ENCODE measurements at places on chromosomes 2 and 18.

GRCh38 chr2:47078541-47079482, 76.3 kb downstream of the STPG4 start:
- DNase-seq, result no peak

GRCh38 chr2:229137639-229138038, 133.4 kb downstream of the PID1 start:
- no peak for DNase-seq

- DNase-seq, result no peak
Observed at GRCh38 chr18:35822413-35822812, 150.1 kb upstream of the RMP24 start.

DNA sequence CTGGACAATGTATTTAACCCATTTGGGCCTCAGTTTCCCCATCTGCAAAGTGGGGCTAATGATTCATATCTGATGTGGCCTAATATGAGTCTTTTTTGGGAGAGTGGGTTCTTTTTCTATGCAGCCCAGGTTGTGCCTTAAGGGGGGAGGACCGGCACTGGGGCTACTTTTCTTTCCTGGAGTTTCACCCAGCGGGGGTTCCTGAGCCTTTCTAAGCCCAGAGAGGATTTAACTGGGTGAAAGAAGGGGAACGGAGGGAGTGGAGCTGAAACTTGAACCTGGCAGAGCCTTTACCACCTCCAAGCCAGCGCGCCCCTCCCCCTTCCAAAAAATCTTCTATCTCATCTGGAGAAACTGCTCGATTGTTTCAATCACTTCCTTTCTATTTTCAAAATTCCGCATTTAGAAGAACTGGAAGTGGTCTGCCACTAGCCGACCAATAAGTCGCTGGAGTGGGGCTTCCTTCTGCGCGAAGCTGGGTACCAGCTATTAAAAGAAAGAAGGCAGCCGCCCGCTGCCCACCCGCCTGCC, 205.0 kb upstream of the SMAD2 start:
- no peak for DNase-seq

- no peak for DNase-seq
Observed at GRCh38 chr2:33372940-33373553, 103.4 kb upstream of the RASGRP3 start.

DNA sequence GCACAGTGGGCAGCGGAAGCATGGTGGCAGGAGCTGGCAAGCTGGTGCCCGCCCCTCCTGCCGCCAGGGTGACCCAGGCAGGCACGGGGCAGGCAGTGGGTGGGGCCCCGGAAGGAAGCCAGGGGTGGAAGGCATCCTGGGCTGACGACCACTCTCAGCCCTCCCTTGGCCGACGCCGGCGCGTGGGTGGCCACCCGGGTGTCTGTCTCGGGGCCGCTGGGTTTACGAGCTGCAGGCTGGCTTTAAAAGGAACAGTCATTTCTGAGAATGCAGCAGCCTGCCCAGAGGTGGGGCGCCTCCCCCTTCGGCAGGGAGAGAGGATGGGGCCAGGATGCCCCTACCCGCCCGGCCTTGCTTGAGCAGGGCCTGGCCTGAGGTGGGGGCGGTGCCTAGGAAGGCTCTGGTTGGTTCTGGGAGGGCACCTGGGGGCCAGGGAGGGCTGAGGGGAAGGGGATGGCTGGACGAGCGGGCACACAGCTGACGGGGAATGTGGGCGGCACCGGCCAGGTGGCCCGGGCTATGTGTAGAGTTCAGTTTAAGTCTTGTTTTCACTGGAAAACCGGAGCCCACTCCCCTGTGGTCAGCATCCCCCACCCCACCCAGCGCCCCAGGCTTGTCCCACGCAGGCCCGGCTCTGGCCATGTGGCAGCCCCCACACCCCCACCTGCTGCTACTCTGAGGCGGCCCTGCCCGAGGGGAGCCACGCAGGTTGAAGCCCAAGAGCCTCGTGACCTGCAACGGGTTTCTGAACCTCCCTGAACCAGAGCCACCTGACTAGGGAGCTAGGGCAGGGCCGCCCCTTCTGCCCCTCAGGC, 6.3 kb downstream of the BOK start:
- DNase-seq, result no peak

GRCh38 chr2:240556553-240557100, 1.2 kb downstream of the ANKMY1 start:
- no peak for DNase-seq

GRCh38 chr2:208358758-208359631, 47.6 kb upstream of the PTH2R start:
- no peak for DNase-seq

GRCh38 chr2:42009657-42010580, 37.9 kb upstream of the PKDCC start:
- no peak for DNase-seq

- DNase-seq, result no peak
Observed at GRCh38 chr18:57436191-57436964, 1.2 kb downstream of the ONECUT2 start.

- no peak for DNase-seq
Observed at GRCh38 chr2:119366161-119366648, 429 bp downstream of the C2orf76 start.

GRCh38 chr2:106306387-106306786, 112.3 kb upstream of the UXS1 start:
- no peak for DNase-seq

DNA sequence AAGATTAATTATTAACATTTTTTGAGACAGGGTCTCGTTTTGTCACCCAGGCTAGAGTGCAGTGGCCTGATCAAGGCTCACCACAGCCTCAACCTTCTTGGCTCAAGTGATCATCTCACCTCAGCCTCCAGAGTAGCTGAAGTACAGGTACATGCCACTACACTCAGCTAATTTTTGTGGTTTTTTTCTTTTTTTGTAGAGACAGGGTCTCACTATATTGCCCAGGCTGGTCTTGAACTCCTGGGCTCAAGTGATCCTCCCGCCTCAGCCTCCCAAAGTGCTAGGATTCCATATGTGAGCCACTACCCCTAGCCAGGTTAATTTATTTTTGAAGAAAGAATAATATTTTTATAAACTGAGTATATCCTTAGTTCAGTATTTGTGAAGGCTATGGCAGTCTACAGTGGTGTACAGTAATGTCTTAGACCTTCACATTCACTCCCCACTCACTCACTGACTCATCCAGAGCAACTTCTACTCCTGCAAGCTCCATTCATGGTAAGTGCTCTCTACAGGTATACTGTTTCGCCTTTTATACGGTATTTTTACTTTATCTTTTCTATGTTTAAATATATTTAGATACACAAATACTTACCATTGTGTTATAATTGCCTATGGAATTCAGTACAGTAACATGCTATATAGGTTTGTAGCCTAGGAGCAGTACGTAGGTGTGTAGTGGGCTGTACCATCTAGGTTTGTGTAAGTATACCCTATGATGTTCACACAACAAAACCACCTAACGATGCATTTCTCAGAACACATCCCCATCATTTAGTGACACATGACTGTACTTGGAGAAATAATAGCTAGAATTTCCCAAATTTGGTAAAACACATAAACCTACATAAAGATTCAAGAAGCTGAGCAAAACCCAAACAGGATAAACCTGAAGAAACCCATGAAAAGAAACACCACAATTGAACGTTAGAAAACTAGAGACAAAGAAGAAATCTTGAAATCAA, 38.6 kb downstream of the MGAT4A start:
- DNase-seq, result no peak

DNA sequence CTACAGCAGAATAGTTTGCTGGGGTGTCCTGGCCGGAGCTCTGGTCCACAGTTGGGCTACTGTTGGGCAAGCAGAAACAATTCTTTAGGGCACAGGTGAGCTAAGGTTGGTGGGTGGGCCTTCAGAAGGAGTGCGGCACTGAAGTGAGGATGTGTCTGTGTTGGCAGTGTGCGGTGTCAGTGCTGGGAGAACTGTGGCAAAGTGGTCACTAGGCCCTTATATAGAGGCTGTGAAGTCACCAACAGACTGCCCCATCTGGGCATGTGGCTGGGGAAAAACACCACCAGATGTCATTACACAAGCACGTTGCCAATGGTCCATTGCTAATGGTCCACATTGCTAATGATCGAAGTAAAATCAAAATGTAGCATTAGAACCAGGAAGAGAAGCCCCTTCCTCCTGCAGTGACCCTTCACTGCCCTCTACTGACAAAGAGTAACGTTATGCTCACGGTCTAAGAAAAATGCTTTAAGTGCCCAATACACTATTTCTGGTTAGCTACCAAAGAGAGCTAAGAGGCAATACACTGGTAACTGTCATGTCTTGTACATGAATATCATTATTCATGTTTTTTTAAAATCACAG, 21.3 kb downstream of the SCN1A start:
- no peak for DNase-seq

GRCh38 chr2:6412533-6413091, 453.1 kb downstream of the CMPK2 start:
- DNase-seq, result no peak

DNA sequence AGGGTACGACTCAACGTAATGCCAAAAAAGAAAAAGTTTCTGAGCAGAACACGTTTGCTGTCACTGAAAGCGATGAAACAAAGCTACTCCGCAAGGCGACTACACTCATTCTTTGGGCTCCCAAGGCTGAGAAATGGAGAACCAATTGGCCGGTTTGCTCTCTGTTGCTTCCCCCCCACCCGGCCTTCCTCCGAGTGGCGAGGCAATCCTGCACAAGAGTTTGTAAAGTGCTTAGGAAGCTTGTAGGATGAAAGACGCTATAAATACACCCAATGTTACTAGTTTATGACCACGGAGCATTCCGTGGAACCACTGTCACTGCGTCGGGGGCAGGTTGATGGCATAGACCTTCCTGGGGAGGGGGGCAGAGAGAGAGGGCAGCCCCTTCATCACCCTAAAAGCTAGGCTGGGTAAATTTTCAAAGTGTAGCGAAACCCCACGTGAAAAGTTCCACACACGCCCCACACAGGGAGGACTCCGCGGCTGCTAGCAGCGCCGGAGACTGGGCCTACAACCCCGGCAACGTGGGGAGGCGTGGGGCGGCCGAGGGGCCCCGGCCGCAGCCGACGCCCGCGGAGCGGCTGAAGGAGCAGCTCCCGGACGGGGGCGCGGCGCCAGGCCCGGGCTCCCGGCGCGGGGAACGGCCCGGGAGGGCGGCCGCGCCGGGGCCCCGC, 915 bp downstream of the CUL3 start:
- no peak for DNase-seq

GRCh38 chr2:105176429-105176828, 65.1 kb upstream of the GPR45 start:
- no peak for DNase-seq

- DNase-seq, result no peak
Observed at GRCh38 chr18:59305295-59305694, 13.2 kb downstream of the CPLX4 start.

GRCh38 chr2:168534926-168535325, 78.9 kb downstream of the CERS6 start:
- no peak for DNase-seq

DNA sequence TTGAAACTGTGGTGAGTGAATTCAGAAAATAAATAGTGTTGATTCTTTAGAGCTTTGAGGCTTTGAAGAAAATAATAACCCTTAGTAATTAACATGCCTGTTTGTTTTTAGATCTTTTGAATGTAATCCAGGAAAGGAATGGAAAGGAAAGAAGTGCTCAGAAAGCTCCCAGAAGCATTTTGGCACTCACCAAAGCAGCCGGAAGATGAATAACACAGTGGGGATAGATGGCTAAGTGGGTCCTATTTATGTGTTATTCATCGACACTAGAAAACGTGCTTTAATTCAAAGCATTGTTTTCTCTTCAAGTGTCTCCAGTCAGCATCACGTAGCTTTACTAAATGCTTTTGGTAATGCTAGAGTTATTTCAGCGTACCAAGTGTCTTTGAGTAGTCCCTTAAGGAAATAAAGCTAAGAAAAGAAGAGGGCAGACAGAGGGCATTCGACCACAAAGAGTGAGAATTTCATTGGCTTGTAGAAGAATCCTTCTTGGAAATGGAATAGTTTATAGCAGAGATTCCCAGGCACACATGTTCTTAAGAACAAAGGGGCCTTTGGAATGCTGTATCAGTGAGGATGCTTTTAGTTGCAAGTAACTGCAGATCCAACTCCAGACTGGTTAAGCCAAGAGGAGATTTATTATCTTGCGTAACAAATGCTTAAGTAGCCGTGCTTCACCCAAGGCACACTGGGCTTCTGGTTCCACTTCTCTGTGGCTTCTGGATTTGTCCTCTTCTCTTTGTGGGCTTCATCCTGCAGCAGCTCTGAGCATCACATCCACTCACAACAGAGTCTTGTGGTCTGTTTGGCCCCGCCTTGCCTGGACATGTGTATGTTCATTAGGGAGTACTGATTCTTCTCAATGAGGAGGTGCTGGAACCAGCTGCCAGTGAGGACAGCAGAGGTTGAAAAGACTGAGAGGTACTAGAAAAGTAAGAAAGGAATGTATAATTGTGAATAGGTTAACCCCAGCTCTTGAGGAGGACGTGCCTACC, 63.6 kb upstream of the LTBP1 start:
- DNase-seq, result no peak

DNA sequence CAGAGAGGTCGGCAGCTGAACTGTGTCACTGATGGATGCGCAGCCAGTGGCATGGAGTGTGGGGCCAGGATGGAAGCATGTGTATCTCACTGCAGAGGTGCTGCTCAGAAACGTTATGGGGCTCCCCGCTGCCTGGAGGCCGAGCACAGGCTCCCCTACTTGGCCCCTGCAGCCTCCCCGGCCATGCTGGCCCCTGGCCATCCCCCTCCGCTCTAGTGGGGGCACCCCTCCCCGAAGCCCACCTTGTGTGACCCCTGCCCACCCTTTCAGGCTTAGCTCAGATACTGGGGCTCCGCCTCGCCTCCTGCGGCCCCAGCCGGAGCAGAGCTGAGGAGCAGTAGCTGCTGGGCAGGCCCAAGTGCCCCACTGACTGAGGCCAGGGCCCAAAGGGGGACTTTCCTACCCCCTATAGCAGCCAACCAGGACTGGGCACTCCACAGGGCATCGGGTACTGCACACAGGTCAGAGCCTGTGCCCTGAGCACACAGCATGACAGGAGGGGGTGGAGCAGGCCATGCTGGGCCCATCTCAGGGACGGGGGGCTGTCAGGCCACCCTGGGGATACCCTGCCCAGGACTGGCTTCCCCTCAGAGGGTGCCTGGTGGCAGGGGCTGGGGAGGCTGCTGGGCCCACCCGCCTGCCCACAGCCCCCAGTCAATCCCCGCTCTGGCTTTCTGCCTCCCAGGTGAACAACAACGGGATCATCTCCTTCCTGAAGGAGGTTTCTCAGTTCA, 31.3 kb downstream of the SNED1 start:
- no peak for DNase-seq

DNA sequence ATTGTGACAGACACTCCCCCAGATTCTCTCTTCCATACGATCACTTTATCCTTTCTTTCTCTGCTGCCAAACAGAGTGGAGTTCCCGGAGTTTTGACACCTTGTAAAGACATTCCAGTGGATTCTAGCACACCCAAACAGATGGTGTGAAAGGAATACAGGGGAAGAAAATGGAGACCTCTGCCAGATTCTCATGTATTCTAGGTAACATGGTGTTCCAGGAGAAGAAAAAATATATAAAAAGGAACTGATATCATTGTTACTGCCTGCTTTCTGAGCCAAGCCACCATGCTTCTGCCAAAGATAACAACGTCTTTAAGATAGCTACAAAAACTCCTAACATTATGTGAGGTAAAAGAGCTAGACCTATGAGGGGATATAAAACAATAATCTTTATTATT, 136.5 kb downstream of the TXNL1 start:
- DNase-seq, result no peak

Data from stimulated activated CD4-positive, alpha-beta T cell treated with anti-CD3 and anti-CD28 coated beads, Interleukin-1b, Interleukin-23, amount 100 ng/mL, for 1 hour (primary cell).